ENCODE measurements at places on chromosomes 2 and 18.
A peak's percentile ranks its signal among the peaks of the same experiment; 100 is the strongest.

GRCh38 chr2:69997015-69997830, 35.8 kb upstream of the ASPRV1 start:
- no peak for DNase-seq

DNA sequence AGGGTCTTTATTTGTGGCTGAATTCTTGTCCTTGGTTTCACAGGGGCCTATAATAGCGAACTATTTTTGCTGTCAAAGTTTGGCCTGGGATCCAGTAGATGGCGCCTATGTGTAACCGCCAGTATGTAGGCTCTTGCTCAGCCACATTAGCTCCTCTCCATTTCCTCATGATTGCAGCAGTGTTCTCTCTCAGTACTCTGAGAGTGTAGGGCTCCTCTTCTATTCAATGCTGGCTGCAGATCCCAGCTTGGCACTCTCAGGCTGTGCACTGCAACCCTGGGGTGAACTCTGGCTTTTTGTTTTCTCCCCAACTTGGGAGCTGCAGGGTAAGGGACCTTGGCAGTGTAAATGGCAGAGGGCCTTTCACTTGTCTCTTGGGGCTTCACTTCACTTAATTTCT, 344.6 kb upstream of the CHAC2 start:
- peak; percentile 89 for DNase-seq

- DNase-seq: no peak
Observed at GRCh38 chr18:66582211-66582610, 21.7 kb downstream of the CDH19 start.

GRCh38 chr18:23779696-23780303, 90.5 kb downstream of the LAMA3 start:
- DNase-seq: peak; percentile 2

DNA sequence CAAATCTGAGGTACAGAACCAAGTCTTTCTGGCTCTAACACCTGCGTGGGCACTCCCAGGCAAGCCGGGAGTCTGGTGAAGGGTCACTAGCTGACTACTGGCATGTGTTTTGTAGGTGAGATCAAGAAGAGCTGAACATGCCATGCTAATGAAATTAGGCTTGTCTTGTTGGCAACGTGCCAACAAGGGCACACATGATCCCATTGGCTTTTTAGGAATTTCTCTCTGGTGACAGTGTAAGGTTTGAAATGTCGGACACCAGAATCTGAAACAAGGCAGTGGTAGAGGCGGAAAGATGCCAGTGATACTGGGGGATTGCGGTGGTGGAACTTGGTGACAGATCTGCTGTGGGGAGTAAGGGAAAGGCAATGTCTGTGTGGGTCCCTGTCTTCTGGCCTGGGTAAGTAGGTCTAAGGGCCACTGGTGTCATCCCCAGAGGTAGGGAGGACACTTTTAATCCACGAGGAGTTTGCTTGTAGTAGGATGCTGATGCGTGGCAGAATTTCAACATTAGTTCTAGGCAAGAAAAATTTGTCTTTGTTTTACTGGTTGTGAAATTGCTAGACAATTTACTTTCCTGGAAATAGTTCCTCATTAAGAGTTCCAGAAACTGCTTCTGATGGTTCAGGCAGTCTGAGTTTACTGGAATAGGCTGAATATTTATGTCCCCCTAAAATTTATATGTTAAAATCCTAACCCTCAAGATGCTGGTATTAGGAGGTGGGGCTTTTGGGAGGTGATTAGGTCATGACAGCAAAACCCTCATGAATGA, 52.6 kb upstream of the ACMSD start:
- DNase-seq: no peak

- no peak for DNase-seq
Observed at GRCh38 chr18:58776084-58776483, 88.6 kb upstream of the ZNF532 start.

GRCh38 chr18:49193897-49194296, 243.1 kb upstream of the SMAD7 start:
- DNase-seq: no peak

- no peak for DNase-seq
Observed at GRCh38 chr2:119421304-119421703, 10.3 kb upstream of the TMEM37 start.

DNA sequence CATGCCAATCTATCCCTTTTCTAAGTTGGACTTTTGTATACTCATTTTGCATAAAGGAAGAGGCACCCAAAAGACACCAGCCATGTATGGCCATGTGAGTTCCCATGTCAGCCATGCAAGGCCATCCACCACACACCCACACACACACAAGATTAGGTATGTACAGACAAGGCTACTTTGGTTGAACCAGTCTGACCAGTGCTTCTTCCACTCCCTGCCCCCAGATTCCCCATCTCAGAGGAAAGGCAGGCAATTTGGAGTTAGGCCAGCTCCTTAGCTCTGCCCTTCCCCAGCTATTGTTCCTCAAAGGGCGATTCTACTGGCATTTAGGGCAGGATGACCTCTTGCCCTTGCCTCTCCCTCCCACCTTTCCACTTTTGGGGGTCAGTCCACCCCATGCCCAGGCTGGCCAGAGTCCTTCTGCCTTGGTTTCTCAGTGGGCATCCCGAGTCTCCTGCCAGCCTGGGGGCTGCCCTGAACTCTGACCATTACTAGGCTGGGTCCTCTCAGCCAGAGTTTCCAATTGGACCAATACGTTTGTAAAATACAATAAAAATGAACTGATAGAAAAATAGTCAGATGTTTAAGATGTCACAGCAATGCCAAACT, 101.1 kb downstream of the ZBTB7C start:
- no peak for DNase-seq

DNA sequence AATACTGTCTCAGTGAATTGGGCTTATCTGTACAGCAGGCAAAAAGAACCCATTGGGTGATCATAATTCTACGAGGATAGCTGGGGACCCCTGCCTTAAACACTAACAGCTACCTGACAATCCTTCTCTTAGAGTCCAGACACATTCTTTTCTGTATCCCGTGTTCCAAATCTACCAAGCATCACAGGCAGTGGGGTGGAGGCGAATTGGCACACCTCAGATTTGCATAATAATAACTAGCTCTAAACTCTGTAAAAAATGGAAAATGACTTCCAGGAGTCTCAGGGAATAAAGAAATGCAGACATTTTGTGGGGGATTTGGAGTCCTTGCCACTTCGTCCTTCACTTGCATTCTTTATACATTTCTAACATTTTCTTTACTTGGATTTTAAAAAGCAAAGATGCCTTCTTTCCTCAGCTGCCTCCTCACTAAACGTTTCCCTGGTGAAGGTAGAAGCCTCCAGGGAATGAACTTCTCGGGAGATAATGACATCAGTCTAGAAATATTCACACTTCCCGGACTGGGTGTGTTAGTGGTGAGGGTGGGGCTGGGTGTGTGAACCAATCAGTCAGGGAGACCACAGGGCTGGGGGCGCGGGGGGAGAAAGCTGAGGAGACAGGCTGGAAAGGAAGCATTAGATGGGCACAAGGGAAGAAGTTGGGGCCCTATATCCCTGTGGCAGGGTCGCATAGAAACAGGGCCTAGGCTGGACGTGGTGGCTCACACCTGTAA, 59.1 kb upstream of the BOD1L2 start:
- no peak for DNase-seq

DNA sequence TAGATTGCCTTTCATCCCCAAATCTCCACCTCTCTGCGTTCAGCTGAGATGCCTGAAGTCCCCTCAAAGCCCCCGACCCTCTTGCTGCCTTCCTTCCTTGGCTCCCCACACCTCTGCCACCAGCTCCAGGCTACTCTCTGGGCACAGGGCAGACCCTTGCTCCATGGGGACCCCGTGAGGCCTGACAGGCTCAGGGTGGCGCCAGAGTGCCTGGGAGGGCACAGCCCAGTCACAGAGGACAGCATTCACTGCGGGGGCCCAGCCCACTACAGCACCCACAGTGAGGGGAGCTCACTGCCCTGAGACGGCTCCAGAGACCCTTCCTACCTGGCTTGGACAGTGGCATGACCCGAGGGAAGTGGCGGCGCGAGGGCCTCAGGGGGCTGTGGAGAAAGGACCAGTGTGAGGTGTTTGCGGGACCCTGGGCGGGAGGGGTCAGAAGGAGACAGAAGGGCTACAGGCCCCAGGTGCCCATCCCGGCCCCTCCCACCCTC, 51.0 kb downstream of the AQP12A start:
- no peak for DNase-seq

- no peak for DNase-seq
Observed at GRCh38 chr2:241489088-241489487, 19.3 kb downstream of the STK25 start.

- DNase-seq: no peak
Observed at GRCh38 chr18:27004056-27004829, 138.7 kb upstream of the AQP4 start.

DNA sequence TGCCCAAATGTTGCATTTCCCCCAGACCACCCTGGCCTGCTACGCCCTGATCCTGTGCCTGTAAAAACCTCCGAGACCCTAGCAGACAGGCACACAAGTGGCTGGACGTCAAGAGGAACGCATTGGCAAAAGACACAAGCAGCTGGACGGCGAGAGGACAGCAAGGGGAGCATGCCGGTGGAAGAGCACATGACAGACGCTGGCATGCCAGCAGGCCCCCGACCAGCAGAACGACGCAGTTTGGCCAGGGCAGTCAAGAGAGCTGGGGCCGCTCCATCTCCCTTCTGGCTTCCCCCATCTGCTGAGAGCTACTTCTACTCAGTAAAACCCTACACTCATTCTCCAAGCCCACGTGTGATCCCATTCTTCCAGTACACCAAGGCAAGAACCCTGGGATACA, 42.1 kb downstream of the SAP130 start:
- no peak for DNase-seq

DNA sequence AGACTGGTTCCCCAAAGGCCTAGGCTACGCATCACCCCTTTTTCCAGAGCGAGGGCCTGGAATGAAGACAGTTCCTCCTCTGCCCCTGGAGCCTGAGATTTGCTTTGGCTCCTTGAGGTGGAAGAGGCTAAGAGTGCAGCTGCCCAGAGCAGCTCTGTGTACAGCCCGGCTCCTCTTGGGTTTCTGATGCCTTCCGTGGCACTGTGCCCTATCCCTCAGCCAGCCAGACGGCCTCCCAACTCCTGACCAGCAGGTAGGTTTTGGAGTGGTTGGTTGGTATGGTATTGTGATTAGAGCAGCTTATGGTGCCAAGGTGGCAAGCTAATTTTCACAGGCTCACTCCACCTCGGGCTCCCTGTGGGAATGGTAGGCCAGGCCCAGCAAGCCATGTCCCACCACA, 112.2 kb downstream of the TANC1 start:
- no peak for DNase-seq
